Activated T-helper 1 cell treated with anti-CD3 and anti-CD28 coated beads, Interleukin-12 subunit alpha, Interleukin-12 subunit beta, Interleukin-2, Interleukin-4 antibody, amounts not matched to agents 30 ng/mL and 10 ng/mL and 1 ng/mL, durations not matched to agents 14 hours and 24 hours and 36 hours (primary cell): ENCODE measurements at places on chromosomes 1 and 21.

GRCh38 chr1:8371372-8371991 is 53.6 kb downstream of the SLC45A1 start:
- DNase-seq: no peak

- no peak for DNase-seq
Measured at GRCh38 chr21:36386031-36386642, 945 bp downstream of the CHAF1B start.

DNA sequence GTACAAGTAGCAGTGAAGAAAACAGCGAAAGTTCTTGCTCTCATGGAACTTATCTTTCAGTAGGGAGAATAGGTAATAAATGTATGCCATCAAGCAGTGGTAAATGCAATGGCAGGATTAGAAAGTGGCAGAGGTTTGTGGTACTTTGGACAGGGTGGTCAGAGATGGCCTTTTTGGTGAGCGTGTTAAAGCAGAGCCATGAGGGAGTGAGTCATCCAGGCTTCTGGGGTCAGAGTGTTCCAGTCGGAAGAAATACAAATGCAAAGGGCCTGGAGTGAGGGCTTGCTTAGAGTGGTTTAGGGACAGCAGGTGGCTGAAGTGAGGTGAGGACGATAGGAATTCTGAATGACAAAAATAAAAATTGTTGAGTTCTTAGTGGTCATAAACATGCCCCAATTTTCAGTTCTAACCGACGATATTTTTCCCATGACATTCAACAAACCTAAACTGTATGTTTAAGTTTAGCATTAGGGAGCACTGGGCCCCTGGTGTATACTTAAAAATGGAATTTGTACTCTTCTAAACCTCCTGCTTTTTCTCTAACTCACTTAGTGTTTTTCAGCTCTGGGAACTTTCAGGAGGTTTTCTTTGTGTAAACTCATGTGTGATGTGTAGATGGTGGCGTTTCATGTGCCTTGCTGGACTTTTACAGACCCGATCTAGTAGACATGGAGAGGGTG is 78.2 kb downstream of the MACF1 start:
- DNase-seq: no peak

DNA sequence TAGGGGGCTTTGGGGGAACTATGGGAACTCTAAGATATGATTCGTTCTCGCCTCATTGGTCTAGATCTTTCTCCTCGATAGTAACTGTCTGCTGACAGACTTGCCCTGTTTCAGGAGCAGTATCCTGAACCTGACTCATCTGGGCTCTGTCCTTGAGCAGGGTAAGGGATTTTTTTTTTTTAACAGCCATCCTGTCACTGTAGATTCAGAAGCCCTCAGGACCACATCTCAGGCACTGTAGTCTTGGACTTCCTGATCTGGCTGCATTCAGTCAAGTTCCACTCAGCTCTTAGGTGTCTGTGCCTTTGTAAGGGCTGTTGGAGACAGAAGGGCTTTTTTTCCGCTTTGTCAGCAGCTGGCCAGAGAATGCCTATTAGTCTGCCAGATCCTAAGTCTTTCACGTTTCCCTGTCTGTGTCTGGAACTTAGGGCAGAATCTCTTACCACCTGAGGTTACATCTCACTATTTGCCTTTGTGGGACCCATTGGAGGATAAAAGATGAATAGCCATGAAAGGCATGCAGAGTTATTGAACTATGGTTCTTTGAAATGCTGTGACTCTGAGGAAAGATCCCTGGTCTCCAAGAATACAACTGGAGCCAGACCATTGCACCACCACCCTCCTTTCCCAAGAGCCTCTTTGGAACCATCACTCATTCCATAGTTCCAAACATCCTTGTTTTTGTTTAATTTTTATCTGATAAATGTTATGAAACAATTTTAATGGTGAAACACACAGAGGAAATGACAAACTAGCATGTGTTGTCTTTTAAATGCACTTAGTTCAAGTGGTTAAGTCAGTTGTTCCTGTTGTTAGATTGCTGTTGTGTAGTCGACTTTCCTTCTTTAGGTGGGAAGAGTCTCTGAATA is 49.7 kb upstream of the MACF1 start:
- no peak for DNase-seq

DNA sequence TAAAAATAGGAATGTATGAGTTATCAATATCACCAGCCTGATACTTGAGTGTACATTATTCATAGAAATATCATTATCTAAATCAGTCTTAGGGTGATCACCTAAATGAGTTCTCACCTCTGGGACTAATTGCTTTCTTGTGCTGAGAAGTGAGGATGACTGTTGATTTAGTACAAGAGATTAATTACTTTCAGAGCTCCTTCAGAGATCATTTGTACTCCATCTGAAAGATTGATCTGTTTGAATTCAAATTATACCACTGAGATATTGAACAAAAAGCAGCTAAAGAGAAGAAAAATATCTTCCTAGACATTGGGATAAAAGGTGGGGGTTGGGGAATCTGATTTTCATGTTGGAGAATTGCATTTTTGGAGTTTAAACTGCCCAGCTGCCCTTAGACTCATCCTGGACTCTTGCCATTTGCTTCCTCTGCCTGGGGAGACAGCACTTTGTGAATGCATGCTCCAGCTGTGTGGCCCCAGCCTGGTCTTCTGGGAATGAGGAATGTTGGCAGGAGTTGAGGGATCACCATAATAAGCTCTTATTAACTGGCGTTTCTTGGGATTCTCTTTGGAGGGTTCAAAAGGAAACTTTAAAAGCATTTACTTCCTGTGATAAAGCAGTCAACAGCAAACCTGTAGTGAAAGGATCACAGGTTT is 19.7 kb upstream of the PGBD2 start:
- DNase-seq: no peak

GRCh38 chr1:183911285-183911684 is 106.4 kb downstream of the RGL1 start:
- DNase-seq: no peak

DNA sequence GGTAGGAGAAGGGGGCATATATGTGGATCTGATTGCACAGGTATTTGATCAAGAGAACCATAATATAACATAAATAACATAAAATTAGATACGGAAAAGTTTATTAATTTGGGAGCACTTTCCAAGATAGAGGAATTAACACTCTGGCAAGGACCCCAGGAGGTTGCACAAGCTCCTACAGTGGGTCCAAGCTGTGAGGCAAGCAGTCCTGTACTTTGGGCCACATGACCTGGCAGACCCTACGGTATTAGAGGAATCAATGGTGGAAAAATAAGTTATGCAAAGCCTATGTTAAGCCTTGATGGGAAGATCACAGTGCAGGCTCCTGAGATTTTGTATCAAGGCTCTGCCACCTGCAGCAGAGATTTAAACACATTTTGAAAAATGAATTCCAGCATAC is 220.1 kb downstream of the COL24A1 start:
- no peak for DNase-seq

GRCh38 chr1:243842978-243843511 is 7.0 kb downstream of the AKT3 start:
- DNase-seq: no peak

GRCh38 chr1:109514846-109515245 is 5.3 kb upstream of the AMIGO1 start:
- DNase-seq: no peak

- no peak for DNase-seq
Measured at GRCh38 chr21:42041246-42041645, 29.9 kb upstream of the UMODL1 start.

DNA sequence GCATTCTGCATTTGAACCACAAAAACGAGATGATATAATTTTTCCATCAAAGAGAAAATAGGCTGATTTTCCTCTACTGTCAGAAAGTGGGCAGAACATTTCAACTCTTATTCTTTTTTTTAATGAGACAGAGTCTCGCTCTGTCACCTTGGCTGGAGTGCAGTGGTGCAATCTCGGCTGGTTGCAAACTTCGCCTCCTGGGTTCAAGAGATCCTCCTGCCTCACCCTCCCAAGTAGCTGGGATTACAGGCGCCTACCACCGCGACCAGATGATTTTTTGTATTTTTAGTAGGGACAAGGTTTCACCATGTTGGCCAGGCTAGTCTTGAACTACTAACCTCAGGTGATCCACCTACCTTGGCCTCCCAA is 11.6 kb downstream of the DSTYK start:
- DNase-seq: no peak

DNA sequence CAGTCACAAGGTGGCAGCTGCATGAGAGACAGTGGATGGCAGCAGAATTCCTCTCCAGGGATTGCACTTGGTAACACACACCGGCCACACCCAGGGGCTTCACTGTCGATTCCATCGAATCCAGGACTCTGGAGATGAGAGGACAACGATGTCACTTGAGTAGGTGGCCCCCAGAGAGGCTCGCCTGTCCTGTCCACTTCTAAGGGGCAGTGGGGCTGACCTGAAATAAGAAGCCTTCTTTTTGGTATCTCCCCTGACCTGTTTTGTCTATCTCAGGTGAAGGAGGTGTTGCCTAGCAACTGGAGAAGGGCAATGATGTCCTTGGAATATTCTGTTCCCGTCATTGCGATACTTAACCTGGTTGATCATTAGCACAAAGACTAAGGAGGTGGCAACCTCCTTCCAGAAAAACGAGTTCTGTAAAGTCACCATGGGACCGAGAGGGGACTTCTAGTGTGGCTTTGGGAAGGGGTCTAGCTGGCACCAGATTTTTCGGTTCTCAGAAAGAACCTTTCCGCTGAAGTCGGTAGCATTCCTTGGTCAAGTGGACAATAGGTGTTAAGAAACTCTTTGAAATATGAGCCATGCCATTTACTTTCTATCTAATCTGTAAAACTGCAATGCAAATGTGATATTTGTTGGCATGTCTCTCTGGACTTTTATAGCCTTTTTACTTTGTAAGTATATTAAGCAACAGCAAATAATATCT is 85.2 kb upstream of the TMPRSS2 start:
- no peak for DNase-seq

DNA sequence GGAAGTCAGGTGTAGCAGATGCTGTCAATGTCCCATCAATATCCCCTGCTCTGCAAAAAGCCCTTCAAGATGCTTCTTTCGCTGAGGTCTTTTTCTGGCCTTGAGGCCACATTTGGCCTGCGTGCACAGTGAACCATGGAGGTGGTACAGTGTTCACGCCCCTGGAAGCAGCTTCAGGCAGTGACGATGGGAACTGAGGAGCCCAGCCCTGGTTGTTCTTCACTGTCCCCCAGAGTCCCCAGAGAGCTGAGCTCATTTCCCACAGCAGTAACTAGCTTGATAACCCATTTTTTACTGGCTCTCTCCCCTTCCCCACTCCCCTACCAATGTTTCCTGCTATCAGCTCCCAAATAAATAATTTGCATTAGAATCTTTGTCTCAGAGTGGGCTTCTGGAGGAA is 76.5 kb downstream of the OLIG1 start:
- DNase-seq: no peak

DNA sequence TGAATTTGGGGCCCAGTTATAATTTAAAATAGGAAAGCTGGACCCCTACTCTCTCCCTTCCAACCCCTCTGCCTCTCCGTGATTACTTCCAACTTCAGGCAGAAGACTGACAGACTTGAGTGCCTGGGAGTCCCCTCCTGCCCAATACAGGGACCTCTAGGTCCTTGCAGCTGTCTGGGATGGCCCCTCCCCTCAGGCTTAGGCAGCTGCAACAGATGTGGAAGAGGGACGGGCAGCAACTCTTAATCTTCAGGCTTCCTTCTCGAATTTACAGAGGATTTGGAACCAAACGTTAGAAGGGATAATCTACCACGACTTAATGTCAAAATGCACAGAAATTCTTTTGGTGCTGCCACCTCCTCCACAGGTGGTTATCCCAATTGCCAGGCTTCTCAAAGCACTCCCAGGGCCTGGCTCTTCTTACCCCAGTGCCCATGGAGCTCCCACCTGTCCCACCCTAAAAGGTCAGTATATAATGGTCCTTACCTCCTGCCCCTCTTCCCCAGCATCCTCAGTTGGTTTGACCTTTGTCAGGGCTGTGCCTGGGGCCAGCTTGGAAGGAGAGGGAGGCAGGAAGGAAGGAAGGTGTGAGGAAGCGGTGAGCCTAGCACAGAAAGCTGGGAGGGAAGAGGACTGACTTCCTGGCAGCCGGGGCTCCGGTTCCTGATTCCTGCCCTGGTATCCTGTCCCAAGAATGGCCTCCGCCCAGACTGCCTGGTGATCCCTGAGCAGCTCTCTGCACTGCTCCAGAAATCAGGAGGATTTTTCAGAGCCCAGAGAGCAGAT is 2.8 kb downstream of the PEA15 start:
- DNase-seq: no peak

GRCh38 chr1:202689493-202690342 is 20.5 kb downstream of the SYT2 start:
- no peak for DNase-seq

DNA sequence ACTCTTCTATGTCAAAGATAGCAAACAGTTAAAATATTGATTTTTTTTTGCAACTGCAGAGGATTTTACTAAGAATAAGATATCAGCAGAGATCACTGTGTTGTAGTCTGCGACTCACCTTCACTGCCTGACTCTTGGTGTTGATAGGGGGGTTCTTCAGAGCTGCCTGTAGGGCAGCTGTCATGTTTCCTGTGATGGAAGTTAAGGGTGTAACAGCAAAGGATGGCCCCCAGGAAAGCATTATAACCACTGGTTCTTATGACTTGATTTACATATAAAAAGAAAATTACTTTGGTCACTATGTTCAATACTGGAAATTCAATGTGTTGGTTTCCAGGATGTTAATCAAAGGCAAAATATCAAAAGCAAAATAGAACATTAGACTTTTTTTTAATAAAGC is 2.6 kb downstream of the ARPC5 start:
- DNase-seq: no peak

- DNase-seq: no peak
Measured at GRCh38 chr1:18632218-18632588, 1.6 kb downstream of the PAX7 start.

DNA sequence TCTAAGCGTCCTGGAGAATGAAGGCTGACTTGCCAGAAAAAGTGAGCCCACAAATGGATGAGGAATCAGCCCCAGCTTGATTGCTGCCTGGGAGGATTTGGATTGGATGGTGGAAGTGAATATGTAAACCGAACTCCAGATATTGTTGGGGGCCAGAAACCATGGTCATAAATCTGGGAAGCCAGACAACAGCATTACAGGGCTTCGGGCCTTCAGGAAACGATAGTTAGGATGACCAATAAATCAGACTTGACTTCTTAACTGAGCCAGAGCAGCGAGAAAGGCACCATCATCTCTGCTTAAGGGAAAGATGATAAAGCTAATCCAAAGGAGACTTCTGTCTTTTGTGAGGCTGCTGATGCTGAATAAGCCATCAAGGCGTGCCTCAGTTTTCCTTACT is 26.6 kb downstream of the FAM78B start:
- DNase-seq: no peak

DNA sequence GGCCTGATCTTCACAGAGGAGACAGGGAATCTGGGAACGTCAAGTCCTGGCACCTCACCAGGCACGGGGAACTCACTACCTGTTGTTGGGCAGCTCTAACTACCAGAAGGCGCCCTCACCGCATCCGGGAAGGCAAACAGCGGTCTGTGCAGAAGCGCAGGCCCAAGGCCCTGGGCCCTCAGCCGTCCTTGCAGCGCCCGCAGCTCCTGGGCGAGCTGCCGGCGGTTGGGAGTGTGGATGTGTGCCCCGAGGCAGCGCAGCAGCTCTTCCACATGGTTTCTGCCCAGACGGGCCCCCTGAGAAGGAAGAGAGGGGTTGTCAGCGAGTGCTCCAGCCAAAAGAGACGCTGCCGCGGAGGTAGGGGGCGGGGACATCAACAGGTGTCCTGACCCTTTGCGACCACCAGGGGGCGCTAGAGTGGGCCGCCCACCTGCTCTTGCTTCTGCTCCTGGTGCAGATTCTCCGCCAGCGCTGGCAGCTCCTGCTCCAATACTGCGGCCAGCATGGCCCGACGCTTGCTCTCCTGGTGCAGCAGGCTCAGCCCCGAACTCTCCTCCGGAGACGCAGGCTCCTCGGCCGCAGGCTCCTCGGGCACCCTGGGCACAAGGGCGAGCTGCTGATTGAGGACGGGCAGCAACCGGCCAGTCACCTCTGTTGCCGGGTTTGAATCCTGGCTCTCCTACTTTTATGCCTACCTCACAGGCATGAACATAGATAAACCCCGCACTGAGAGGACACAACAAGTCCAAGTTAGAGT is 9.3 kb downstream of the MAP3K6 start:
- peak; percentile 73 for DNase-seq
